ENCODE measurements at places on chromosomes 5 and 9.

GRCh38 chr5:145661737-145662485 is 173.2 kb downstream of the PRELID2 start:
- DNase-seq = no peak

- no peak for DNase-seq
Measured at GRCh38 chr9:126207256-126207655, 119.4 kb upstream of the MVB12B start.

DNA sequence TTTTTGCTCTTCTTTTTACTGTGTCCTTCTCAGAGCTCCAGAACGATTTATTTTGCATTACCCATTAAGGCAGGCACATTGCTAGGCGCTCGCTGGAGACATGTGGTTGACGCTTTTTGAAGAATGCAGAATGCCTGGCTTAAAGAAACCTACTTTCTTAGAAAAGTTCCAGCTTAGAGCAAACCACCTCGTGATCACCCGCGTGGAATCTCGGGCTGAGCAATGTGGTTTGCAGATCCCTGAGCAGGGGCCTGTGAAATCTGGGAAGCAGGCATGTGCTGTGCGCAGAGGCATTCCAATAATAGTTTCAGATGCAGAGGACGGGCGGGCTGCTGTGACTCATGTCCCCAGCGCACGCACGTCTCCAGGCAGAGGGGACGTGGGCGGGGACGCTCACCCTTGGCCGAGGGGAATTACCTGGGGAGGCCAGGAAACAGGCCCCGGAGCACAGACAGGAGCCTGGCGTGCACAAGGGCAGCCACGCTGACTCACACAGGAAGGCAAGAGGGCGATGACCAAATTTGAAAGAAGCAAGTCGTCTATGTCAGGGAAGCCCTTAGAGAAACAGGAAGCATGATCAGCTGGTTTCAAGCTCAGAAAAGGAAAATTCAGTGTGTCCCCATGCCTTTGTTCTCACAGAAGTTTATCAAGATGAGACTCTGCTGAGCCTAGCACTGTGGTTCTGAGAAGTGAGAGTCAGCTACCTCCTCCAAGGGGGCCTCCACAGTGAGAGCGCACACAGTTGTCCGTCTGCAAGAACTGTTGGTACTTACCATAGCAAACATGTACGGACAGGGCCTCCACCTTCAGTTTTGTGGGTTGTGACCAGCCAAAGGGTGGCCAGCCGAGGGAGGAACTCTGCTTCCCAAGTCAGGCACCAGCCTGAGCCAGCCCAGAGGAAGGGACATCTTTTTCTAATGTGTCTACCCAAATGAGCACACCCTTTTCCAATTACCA is 218.6 kb downstream of the PIK3R1 start:
- no peak for DNase-seq

DNA sequence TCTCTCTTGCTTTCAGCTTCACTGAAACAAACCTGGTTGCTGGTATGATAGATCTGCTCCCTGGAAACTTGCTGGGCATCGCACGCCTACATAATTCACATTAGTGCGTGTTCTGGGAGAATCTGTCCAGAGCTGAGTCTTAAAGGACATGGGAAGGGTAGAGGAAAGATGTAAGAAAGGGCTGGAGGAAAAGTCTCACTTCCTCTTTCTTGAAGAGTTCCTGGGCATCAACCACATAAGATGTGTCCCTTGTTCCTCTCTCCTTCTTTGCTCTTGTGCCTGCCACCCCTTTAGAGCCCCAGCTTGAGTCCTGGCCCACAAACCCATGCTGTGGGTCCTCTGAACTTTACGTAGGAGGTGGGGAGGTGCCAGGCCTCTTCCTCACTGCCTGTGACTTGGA is 205.3 kb upstream of the PANK3 start:
- no peak for DNase-seq

- DNase-seq = no peak
Measured at GRCh38 chr9:129717991-129718390, 34.9 kb downstream of the PTGES start.

GRCh38 chr9:127788337-127789011 is 2.6 kb downstream of the CDK9 start:
- no peak for DNase-seq

- no peak for DNase-seq
Measured at GRCh38 chr9:113479174-113479621, 15.7 kb downstream of the RGS3 start.
